Activated naive CD8-positive, alpha-beta T cell treated with anti-CD3 and anti-CD28 coated beads, Interleukin-2, amount 50 U/mL, for 16 hours (primary cell): ENCODE measurements at places on chromosomes 11 and 22.

GRCh38 chr11:41519696-41520095, 60.2 kb upstream of the LRRC4C start:
- DNase-seq, result no peak

DNA sequence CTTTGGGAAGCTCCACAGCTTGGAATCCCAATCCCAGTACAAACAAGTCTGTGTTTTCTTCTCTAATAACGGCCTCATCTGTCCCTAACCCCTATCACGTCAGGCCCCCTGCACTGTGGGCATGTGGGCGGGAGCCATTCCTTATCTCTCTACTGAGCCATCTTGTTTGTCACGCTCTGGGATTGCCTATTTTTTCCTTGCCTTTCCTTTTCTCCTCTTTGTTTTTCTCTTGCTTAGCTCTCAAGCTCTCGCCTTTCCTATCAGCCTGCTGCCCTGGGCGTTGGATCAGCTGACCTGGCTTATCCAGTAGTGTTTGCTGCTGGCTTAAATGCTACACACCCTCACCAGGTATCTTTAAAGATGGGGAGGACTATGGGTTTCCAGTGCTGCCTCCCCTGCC, 35.8 kb downstream of the ARHGAP1 start:
- no peak for DNase-seq

DNA sequence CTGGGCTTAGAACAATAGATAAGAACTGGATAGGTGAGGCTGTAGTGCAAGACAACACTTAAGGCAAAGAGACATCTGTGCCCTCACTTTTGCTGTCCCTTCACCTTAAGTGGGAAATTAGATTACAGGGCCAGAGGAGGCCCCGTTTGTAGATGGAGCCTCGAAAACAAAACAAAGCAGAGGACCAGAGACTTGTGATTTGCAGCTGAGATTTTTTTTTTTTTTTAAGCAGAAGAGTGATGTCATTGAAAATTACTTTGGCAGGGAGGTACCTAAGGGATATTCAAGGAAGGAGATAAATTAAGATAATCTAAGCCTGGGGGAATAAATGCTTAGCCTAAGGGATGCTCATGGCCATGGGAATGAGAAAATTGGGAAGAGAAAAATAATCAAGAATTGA, 31.4 kb downstream of the ZC3H12C start:
- DNase-seq, result no peak

- DNase-seq, result no peak
These were observed 15.1 kb upstream of the ADORA2A start for GRCh38 chr22:24412274-24412673.

DNA sequence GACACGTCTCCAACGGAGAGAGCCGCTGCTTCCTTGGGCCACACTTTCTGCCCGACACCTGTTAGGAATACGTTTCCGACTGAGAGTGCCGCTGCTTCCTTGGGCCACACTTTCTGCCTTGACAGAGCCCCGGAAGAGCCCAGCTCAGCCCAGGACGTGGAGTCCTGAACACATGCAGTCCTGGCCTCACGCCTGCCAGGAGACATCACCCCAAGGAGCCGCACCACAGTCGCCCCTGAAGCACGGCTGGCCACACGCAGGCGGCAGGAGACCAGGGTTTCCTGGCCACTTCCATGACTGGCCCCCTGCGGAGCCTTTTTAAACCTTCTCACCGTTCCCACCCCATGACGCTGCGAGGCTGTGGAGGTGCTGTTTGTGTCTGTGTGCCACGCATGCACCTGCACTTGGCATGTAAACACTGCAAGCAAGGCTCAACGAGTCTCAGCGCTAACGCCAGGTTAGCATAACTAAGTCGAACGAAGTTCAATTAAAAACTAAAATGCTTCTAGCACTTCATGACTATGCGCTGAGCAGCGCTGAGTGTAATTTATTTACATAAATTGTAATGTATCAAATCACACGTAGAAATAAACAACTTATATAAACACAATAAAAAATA, 8.8 kb downstream of the TOLLIP start:
- no peak for DNase-seq

DNA sequence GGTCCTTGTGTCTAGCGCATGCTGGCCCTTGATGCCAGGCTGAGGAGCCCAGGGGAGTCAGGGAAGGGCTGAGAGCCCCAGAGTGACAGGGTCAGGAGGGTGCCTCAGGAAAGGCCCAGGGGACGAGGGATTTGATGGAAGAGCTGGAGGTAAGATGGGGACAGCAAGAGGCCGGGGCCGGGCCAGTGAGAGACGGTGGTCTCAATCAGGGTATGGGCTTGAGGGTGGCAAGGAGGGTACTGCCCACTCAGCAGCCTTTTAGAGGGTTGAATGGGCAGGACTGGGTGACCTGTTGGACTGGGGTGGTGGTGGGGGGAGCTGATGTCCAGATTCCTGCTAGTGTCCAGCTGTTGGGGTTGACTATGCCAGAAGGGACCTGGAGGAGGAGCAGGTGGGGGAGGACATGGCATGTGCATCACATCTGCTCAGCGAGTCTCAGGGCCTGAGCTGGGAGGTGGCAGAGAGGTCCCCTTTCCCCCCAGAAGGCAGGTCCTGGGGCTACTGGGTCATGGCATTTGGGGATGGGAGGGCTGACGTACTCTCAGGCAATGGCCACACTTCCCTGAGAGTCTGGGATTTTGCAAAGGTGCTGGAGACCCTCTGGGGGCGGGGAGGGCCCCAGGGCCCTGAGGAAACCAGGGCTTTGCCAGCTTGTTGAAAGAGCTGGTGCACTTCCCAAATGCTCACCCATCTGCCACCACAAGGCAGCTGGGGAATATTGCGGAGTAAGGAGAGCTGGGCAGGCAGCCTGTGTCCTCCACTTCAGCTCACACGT, 18.4 kb downstream of the MYO7A start:
- no peak for DNase-seq

GRCh38 chr22:48647606-48648515, 1179.8 kb downstream of the BRD1 start:
- DNase-seq, result no peak

DNA sequence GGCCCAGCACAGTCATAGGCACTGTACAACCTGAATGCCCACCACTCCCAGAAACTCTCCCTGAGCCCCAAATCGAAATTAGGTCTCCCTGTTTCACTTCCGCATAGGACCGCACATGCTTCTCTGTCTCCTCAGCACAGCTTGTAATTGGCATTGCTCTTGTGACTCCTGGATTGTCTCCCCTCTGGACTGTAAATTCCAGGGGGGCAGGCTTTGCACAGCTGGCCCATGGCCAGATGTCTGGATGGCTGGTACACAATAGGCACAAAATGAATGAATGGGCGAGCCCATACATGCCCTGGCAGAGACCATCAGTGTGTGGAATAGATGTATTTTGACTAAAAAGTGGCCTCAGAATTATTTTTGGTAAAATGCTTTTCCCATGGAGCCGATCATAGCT, 63.3 kb upstream of the PHF21B start:
- DNase-seq, result no peak

GRCh38 chr11:20584093-20584774, 15.2 kb upstream of the SLC6A5 start:
- DNase-seq, result no peak

GRCh38 chr11:78080084-78080817, 589 bp upstream of the NDUFC2 start:
- no peak for DNase-seq

DNA sequence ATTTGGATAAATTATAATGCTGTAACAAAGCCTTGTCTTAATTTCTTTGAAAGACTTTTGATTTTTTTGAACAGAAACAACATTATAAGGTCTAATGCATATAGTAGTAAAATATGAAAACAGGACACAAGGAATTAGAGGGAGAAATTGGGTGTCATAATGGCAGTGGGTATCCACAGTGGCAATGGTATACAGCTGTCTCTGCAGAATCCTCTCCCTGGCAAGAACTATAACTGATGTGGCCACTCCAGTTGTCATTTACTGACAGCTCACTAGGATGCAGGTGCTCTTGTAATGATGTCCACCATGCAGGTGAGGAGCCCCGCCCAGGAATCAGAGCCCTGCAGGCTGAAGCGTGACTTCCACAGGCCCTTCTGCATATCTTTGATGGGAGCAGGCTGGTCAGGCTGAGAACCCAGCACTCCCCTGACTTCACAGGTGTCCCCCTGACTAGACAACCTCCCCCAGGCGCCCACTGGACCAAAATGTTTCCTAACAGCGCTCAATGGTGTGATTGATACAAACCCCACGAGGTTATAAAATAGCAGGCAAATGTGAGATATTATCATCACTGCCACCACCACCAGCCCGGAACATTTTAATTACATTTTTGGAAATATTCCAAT, 32.8 kb upstream of the SERPIND1 start:
- no peak for DNase-seq

- no peak for DNase-seq
These were observed 137.3 kb downstream of the KCNA4 start for GRCh38 chr11:29879560-29879959.

DNA sequence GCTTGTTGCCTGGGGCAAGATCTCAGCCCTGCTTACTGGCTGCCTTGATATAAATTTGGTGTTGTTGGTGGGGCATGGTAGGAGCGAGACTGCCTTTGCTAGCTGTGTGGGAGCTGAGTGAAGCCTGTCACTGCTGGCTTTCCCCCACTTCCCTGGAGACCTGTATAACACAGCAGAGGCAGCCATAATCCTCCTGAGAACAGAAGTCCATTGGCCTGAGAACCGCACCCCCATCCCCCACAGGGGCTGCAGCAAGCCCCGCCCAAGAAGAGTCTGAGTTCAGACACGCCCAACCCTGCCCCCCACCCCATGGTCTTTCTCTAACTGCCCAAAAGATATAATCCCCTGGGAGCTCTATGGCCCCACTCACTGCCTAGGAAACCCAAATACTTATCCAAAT, 39.2 kb upstream of the ARHGAP42 start:
- DNase-seq, result no peak

DNA sequence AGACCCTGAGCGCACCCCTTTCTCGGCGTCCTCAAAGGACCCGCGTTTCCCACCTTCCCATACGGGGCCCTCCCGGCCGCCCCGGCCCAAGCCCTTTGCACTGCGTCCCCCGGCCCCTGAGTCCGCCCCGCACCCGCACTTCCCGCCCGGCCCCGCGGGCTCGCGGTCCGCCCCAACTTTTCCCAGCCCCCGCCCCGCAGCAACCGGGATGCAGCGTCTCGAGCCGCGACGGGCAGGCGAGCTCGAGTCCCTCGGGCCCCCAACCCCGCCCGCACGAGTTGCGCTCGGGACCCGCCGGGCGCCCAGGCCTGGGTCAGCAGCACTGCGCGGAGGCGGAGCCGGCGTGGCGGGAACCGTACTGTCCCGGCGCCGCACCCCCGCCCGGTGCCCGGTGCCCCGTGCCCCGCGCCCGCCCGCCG, 371 bp downstream of the SMCO4 start:
- no peak for DNase-seq

DNA sequence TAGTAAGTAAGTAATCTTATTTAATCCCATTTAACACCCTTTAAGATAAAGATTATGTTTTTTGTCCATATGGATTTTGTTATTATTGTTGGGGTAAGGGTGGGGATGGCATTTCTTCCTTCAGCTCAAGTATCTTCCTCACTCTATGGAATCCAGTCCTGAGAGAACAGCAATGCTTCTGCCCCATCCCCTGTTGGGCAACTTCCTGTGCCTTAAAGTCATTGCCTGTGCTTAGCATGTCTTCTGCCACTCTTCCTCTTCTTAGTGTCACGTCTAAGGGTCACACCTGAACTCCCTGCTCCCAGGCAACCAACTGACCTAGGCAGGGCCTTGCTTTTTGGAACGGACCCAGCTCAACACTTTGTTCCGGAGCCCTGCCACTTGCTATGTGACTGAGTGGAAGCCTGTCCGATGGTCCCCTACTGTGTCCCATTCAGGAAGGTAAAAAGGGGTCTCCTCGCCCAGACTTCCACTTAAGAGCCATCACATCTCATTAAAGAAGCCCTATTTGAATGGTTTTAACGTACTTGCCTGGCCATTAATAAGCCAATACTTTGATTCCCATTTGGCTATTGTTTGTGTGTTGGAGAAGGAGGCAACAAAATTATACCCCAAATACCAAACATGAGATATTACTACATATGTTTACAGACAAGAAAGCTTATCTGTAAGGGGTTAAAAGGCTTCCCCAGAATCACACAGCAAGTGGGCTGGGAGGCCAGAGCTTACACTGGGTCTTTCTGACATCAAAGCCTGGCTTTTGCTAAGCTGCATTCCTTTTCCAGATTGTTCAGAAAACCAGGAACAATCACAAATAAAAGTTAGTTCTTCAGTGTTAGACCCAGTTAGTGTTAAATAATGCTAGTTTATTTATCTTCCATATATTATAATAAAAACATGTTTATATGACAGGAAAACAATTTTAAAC, 59.2 kb downstream of the RAB38 start:
- no peak for DNase-seq

- no peak for DNase-seq
These were observed 18.7 kb upstream of the LRP5 start for GRCh38 chr11:68293708-68294107.

DNA sequence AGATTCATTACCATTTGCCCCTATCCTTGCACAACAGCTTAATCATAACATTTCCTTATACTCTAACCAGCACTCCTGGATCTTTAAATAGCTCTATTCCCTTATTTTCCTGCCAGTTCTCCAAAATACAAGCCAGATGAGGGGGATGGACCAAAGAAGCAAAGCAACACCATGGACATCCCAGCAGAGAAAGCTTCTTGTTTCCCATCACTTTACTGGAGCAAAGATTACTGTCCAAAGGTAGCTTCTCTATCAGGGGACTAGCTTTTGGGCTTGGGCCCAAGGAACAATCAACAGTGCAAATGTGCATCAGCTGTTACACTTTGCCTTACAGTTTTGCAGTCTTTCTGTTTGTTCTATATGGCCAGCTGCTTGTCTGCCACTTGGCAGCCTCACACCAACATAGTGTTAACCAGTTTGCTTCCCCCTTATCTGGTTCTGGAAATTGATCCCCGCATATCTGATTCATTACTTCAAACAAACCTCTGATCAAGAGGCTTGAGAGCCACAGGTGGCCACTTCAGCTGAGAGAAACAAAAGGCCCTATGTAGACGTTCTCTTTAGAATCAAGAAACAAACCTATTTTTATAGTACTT, 814.3 kb downstream of the METTL15 start:
- DNase-seq, result no peak

DNA sequence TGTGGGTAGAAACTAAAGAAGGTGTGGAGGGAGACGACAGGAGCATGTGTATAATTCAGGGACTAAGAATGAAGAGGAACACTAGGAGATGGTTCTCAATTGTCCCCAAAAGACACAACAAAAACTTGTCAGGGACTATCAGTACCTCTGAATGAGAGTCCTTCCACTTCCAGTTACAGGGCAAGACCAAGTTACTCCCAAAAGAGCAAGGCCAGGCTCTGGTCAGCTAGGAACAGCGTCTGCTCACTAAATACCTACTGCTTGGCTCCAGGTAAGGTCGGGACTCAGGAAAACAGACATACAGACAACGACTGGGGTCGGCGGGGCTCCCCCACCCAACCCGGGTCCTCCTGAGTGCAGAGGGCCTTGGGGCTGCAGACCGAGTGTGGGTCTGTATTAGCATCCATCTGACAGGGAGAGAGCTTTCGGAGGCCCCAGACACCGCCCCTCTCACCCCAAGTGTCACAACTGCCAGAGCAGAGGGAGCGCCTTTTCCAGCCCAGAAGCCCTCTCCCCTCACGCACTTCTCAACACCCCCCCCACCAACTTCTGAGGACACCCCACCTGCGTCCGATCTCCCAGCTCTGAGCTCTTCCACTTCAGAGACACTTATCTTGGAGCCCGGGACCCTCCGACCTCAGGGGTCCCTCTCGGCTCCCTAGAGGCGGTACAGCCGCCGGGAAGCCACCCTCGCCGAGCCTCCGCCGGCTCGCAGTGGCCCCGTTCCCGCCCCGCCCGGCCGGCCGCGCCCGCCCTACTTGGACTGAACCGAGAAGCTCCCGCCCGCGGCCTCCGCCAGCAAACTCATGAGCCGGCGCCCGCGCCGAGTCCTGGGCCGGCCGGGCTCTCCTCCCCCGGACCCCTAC, 522 bp downstream of the RHOG start:
- no peak for DNase-seq
